Effector CD8-positive, alpha-beta T cell (primary cell): ENCODE measurements at places on chromosomes 7 and 10.

- no peak for DNase-seq
Observed at GRCh38 chr7:20327055-20327454, 3.6 kb upstream of the ITGB8 start.

GRCh38 chr7:30260246-30260768 lies 24.1 kb upstream of the ZNRF2 start:
- DNase-seq, result no peak

DNA sequence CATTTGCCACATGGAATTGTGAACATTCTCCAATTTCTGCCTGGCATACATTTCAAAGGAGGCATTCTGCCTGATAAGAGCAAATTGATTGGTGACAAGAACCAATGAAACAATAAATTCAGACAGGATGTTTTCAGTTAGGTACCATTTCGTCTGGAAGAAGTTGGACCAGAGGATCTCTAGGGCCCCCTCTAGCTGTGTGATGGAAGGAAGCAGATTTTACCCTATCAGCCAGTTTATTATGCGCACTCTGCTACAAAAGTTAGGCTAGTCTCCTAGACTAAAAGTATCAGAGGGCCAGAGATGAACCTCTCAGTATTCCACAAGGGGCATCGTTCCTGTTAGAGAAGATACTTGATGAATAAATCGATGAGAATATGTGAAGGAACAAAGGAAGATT lies 118.0 kb downstream of the BUB3 start:
- no peak for DNase-seq

DNA sequence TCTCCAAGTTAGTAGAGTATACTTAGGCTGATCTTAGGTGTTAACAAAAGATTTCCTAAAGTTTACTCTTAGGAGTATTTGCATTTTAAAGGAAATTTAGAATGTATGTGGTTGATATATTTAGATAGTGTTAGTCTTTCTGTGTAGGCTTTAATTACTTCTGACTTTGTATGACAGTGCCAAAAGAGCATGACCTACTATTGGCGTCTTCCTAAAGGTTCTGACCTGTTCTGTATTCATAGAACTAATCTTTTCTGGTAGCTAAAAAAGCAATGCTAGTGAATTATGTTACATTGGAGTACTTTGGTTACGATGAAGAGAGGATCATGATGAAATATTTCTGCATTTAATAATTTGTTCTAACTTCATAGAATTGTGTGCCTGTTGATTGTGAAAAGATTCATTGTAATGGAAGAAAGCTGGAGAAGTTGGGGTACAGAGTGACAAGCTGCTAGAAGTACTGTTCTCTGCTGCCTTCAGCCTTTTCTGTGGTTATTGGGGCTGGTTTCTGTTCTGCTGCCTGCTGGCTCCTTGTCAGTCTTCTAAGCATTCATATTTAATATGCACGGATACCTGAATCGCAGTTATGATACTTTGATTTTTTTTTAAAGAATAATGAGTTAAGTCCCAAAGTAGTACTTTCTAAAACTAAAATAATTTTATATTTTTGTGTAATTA lies 13.2 kb downstream of the WAC start:
- DNase-seq, result no peak

- DNase-seq, result no peak
Observed at GRCh38 chr10:72000073-72001032, 36.2 kb downstream of the CHST3 start.

- DNase-seq, result no peak
Observed at GRCh38 chr10:3887885-3888476, 103.0 kb upstream of the KLF6 start.
